Cardiac septum (tissue), 1 donor: ENCODE measurements at places on chromosomes 16 and 17.

GRCh38 chr16:68436581-68436980 lies 11.7 kb downstream of the SMPD3 start:
- DNase-seq = no peak

GRCh38 chr16:57643147-57643874 lies 14.9 kb downstream of the ADGRG1 start:
- DNase-seq = no peak

- no peak for DNase-seq
These were observed 19.7 kb upstream of the SLC25A19 start for GRCh38 chr17:75308732-75309629.

GRCh38 chr16:81823111-81823510 lies 44.0 kb downstream of the PLCG2 start:
- DNase-seq = peak; percentile 90
